ENCODE measurements at places on chromosomes 4 and X. TPM values are rescaled to one million over a fixed set of nuclear protein-coding genes. Genes with fewer than 3 reads are reported as not detected.
A peak's percentile ranks its signal among the peaks of the same experiment; 100 is the strongest.

GRCh38 chrX:41759817-41760216, 35.8 kb downstream of the GPR82 start:
- no peaks in the 10 kb centered on the region for H3K27me3 ChIP-seq
- no peaks in the 10 kb centered on the region for H3K36me3 ChIP-seq
- peaks cover 4% of the 10 kb centered on the region for H3K4me1 ChIP-seq
- no peak for DNase-seq
- H3K27ac ChIP-seq = no peak overlapping the region

DNA sequence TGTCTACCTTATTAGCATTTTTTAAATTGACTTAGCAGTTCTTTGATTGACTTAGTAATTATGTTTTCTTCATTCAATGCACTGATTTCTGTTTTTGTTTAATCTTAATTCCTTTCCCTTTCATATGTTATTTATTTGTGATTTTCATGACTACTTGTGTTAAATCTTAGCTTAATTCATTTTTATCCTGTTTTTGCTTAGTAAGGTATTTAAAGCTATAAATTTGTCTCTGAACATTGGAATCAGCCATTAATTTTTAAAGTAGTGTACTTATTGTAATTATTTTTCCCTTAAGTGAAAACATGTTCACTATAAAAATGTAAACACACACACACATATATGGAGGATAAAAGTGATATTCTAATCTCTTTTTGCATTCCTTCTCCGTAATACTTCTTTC, 109.1 kb upstream of the DIPK2B start:
- H3K36me3 ChIP-seq = no peaks in the 10 kb centered on the region
- no peak overlapping the region for H3K27ac ChIP-seq
- no peak for DNase-seq
- no peaks in the 10 kb centered on the region for H3K4me1 ChIP-seq
- H3K4me3 ChIP-seq = no peak overlapping the region

DNA sequence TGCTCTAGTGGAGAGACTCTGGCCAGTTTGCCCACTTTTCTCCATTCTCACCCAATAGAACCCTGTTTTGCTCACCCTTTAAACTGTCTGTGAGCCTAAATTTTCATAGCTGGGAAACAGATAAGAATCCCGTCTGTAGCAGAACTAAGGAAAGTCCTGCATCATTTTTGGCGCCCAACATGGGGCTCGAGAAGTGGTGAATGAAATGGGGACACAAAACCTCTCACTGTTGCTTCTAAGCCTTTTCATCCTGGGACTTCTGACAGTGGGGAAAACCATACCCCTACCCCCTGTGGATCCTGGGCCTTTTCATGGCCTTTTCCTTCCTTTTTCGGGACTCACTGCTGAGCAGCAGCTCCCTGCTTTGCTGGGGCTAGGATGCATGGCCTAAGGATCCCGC, 189.9 kb downstream of the INPP4B start:
- DNase-seq = no peak
- no peaks in the 10 kb centered on the region for H3K36me3 ChIP-seq

- H3K36me3 ChIP-seq = no peaks in the 10 kb centered on the region
- H3K27ac ChIP-seq = no peak overlapping the region
- no peak for DNase-seq
- H3K4me3 ChIP-seq = no peak overlapping the region
- no peaks in the 10 kb centered on the region for H3K27me3 ChIP-seq
These were observed 4.1 kb downstream of the OPHN1 start for GRCh38 chrX:68429216-68429615.

DNA sequence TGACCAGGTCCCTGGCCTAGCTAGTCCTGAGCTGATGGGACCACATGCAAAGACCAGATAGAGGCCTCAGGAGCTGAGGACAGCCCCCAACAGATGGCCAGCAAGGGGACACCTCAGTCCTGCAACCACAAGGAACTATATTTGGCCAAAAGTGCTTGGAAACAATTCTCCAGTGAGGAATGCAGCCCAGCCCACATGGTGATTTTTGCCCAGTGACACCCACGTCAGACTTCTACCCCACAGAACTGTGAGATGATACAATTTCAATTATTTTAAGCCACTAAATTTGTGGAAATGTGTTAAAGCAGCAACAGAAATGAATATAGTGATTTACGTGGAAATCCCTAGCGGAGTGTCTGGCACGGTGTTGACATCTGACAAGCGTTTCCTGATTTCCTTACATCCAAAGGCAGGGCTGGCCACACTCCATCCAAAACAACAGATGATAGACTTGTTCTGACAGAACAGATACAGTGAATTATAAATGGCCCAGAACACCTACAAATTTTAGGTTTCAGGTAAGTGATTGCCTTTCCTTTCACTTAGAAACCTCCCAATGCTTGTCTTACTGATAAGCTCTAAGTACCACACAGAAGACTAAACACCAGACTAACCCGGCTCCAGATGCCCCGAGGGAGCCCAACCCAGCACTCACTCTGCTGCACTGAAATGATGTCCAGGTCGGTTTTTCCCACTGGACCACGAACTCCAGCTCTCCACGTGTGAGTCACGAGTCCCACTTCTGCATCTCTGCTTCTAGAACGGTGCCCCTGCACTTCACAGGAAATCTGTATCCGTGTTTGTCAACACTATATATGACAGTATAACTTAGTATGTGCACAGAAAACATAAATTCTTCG, 5.8 kb downstream of the AFAP1 start:
- H3K4me3 ChIP-seq = no peak overlapping the region
- no peak overlapping the region for H3K27ac ChIP-seq
- H3K27me3 ChIP-seq = no peaks in the 10 kb centered on the region
- H3K36me3 ChIP-seq = no peaks in the 10 kb centered on the region
- H3K4me1 ChIP-seq = peaks cover 5% of the 10 kb centered on the region
- DNase-seq = no peak

DNA sequence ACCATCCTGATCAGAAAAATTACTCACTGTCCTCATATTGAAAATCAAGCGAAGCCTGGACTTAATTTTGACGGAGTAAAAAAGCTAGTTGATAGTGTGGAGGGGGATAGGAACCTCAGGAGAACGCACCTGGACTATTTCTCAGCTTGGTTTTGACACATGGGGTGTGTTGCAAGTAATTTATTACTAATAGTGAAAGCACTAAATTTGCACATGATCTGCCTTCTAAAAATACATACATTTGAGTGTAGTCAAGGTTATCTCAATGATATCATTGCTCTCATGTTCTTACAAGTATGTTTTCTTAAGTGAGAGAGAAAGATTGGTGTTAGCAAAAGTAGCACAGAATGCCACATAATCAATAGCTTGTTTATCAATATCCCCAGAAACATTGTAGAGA, 29.5 kb downstream of the LRIT3 start:
- peak; percentile 59 for DNase-seq
- H3K27ac ChIP-seq = peak overlapping the region; percentile 28
- no peaks in the 10 kb centered on the region for H3K36me3 ChIP-seq
- no peaks in the 10 kb centered on the region for H3K4me1 ChIP-seq

DNA sequence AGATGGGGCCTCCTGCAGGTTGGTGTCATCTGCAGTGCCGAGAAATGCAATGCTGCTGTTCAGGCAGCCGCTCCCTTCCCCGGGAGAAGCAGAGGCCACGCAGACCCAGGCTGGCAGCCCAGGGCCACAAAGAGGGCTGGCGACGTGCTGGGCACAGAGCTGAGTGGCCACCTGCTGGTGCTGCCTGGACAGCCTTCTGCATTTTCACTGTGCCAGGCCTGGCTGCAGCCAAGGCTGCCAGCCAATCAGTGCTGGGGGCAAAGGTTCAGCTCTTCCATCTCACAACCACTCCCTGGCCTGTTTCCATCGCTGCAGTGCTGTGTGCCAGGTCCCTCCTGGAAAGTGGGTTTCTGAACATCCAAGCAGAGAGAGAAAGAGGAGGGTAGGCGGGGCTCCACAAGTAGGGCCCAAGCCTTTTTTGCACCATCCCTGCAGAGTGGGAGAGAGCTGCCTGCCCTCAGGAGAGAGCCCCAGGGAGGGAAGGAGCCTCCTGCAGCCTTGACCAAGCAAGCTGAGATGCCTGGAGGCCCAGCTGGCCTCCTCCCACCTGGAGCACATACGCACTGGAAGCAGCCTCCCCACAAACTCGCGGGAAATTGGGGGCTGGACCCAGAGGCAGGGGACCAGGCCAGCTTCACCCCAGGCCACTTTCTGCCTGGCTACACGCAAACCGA, 20.1 kb downstream of the ADRA2C start:
- peak; percentile 77 for DNase-seq
- no peaks in the 10 kb centered on the region for H3K27me3 ChIP-seq
- H3K4me3 ChIP-seq = no peak overlapping the region
- no peaks in the 10 kb centered on the region for H3K36me3 ChIP-seq
- no peak overlapping the region for H3K27ac ChIP-seq

GRCh38 chr4:181890911-181891310, 352.3 kb upstream of the TENM3 start:
- H3K36me3 ChIP-seq = no peaks in the 10 kb centered on the region
- H3K27me3 ChIP-seq = no peaks in the 10 kb centered on the region
- DNase-seq = no peak
- no peak overlapping the region for H3K4me3 ChIP-seq
- H3K27ac ChIP-seq = no peak overlapping the region
- H3K4me1 ChIP-seq = no peaks in the 10 kb centered on the region

DNA sequence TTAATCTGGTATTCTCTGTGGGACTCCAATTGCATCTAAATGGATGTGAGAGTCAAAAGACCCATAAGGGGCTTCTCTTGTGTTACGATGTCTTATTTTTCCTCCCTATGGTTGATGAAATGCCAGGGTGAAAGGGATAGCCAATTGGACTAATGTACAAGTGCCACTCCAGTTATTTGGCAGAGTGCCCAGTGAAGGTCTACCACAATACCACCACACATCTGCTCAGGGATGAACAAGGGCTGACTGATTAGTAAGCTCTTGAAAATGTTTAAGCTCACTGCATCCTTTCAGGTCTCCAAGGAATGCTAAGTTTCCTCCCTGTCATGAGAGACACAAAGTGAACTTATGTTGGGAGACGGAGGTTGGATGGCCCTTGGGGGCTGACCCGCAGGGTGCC, 57.8 kb downstream of the HEPH start:
- H3K4me3 ChIP-seq = no peak overlapping the region
- H3K27ac ChIP-seq = no peak overlapping the region
- H3K36me3 ChIP-seq = no peaks in the 10 kb centered on the region
- peaks cover 3% of the 10 kb centered on the region for H3K27me3 ChIP-seq
- no peak for DNase-seq

GRCh38 chrX:17621566-17622270, 115.6 kb upstream of the SCML1 start:
- no peaks in the 10 kb centered on the region for H3K4me1 ChIP-seq
- H3K27me3 ChIP-seq = no peaks in the 10 kb centered on the region
- H3K27ac ChIP-seq = no peak overlapping the region
- no peak overlapping the region for H3K4me3 ChIP-seq

- H3K27ac ChIP-seq = no peak overlapping the region
- H3K4me3 ChIP-seq = no peak overlapping the region
- no peak for DNase-seq
- H3K4me1 ChIP-seq = no peaks in the 10 kb centered on the region
- no peaks in the 10 kb centered on the region for H3K36me3 ChIP-seq
These were observed 1240.2 kb downstream of the FAM133A start for GRCh38 chrX:94914235-94914634.

DNA sequence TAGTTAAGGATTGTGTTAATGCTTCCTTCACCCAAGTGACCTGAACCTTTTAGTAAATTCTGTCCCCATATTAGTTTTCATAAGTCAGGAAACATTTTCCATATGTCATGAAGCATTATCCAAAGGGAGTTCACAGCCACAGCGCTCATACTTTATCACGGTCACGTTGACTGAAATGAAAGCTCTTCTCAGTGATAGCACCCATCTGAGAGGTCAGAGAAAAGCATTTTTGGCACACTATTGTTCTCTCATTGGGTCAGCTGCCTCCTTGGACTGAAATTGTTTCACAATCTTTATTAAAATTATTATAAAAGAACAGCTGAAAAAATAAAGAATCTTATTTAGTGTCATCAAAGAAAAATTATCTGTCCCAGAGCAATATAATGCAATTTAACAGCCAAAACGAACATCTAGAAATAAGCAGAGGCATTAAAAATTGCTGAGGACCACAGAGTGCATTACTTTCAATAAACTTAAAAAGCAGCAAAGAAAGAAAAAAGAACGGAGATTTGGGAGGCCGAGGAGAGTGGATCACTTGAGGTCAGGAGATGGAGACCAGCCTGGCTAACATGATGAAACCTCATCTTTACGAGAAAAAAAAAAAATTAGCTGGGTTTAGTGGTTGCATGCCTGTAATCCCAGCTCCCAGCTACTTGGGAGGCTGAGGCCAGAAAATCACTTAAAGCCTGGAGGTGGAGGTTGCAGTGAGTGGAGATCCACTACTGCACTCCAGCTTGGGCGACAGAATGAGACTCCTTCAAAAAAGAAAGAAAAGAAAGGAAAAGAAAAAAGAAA, 680.8 kb upstream of the FAM241A start:
- no peak overlapping the region for H3K4me3 ChIP-seq
- H3K4me1 ChIP-seq = no peaks in the 10 kb centered on the region
- no peak for DNase-seq

- H3K27ac ChIP-seq = no peak overlapping the region
- H3K27me3 ChIP-seq = no peaks in the 10 kb centered on the region
- no peak overlapping the region for H3K4me3 ChIP-seq
These were observed 92.0 kb downstream of the GUCY2F start for GRCh38 chrX:109389917-109390316.

DNA sequence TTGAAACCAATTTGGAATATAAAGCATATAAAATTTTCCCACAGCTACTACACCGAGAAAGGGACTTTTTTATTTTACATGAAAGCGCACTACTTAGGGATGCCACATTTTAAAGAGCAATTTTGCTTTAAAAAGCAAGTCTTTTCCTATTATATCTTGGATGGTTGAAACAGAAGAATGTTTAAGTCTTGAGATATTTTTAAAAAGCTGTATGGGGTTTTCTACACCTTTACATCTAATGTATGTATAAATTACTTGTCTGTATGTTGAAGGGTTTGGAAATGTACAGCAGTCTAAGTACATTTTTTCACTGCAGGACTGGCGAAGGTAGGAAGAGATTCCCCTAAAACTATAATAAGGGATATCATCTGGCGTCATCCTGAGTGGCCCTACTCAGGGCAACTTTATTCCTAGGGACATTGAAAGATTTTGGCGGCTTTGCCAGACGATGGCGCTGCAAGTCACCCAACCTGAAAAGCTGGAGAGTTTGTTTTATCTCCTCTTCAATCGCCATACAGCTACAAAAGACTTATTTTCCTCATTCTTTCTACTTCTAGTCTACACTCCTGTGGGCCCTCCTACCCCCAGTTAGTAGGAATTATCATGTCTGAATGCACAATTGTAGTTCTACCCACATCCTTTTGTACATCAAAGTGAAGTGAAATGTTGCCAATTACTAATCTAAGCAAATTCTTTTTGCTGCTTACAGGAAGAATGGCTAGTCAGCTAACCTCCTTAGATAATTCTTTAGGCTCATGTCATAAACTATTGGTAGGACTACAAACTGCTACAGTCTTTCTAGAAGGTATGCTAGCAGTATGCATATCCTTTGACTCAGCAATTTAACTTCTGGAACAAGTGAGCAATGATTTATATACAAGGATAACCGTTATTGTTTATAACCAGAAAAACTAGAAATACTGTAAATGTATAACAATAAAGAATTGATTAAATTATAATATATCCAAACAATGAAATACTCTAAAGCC, 782 bp upstream of the NEK1 start:
- peak overlapping the region; percentile 90 for H3K27ac ChIP-seq
- no peaks in the 10 kb centered on the region for H3K27me3 ChIP-seq
- no peaks in the 10 kb centered on the region for H3K36me3 ChIP-seq
- peak overlapping the region; percentile 79 for H3K4me3 ChIP-seq
- peaks cover 7% of the 10 kb centered on the region for H3K4me1 ChIP-seq
- peak; percentile 61 for DNase-seq

Gene SMC1A
- 38.2 TPM for total RNA-seq

Gene MAGEE2
- total RNA-seq = not detected

Gene PPM1K
- 16.5 TPM for total RNA-seq

Gene MAGEA4
- not detected for total RNA-seq

Gene MXRA5
- 3.0 TPM for total RNA-seq

Gene CT55
- total RNA-seq = not detected
